CMK (cell line): ENCODE measurements at places on chromosomes 11 and 22.

DNA sequence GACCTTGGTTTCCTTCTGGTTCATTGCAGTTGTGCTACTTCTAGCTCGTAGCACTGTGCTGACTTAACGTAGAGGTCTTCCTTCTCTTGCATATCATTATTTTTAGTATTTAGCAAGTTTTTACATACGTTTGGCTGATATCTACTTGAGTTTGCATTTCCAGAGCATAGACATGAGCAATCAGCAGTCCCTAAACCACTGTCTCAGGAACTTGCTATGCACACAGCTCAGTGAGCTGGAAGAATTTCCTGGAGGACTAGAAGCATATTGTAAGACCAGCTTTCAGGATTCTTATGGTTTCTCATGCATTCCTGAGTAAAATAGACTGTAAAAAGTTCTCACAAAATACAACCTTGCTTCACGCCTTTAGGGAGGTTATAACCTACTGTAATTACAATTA is 226.7 kb upstream of the PDGFD start:
- no peak for DNase-seq

- DNase-seq, result no peak
Observed at GRCh38 chr11:2762031-2762380, 62.2 kb upstream of the KCNQ1OT1 start.

DNA sequence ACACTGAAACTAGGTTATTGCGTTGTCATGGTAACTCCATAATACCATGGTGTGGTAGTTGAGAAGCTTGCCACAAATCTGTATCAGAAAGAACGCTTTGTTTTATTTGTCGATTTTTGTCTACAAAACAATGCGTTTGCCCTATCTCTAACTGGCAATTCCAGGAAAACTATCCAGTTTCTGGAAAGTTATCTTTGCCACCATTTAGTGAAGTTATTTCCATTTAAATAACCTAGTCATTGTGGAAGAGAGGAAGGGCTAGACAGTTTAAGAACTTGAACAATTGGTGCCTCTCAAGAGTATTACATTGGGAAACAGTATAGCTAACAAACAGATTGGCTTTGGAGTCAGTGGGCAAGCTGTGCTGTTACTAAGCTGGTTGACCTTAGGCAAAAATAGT is 7.9 kb downstream of the HSD17B12 start:
- no peak for DNase-seq

DNA sequence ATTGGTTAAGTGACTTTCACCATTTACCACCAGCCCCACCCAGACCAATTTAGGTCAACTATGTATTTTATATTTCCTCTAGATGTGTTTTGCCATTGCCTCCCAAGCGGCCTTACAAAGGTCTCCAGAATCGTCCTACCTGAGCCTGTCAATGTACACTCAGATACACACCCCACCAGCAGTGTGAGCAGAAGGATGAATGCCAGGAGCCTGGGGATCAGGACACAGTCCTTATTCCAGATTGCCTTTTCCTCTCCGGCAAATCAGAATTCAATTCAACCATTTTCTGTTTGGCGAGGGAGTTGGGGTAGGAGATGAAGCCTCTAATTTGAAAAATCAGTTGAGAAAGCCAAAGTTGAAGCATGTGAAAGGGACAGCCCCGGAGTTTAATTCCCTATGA is 35.4 kb upstream of the CRTAM start:
- DNase-seq, result no peak

DNA sequence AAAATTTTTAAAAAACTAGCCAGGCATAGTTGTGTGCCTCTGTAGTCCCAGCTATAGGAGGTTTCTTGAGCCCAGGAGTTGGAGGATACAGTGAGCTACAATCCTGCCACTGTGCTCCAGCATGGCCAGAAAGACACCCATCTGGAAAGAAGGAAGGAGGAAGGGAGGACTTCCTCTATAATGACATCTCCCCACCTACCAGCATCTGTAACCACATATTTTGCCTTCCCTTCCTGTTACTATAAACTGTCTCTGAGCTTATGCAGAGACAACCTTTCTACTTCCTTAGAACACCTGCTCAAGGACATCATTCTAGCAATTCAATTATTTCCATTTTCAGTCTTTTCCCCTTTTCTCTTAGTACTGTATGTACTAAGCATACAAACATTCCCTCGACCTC is 2.2 kb upstream of the NUP160 start:
- DNase-seq, result no peak

- DNase-seq, result no peak
Observed at GRCh38 chr11:131025421-131026125, 109.3 kb upstream of the SNX19 start.

DNA sequence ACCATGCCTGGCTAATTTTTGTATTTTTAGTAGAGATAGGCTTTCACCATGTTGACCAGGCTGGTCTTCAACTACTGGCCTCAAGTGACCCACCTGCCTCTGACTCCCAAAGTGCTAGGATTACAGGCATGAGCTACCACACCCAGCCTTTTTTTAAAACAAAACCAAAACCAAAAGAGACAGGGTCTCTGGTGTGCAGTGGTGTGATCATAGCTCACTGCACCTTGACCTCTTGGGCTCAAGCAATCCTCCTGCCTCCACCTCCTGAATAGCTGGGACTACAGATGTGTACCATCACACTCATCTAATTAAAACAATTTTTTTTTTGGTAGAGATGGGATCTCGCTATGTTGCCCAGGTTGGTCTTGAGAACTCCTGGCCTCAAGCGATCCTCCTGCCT is 77.7 kb downstream of the PTPRJ start:
- DNase-seq, result no peak

- no peak for DNase-seq
Observed at GRCh38 chr11:61679893-61680621, at the start of gene DAGLA. Gene DAGLA (plus strand): TSS chr11:61680391. CDS start chr11:61720156, 39,765 bp downstream.

DNA sequence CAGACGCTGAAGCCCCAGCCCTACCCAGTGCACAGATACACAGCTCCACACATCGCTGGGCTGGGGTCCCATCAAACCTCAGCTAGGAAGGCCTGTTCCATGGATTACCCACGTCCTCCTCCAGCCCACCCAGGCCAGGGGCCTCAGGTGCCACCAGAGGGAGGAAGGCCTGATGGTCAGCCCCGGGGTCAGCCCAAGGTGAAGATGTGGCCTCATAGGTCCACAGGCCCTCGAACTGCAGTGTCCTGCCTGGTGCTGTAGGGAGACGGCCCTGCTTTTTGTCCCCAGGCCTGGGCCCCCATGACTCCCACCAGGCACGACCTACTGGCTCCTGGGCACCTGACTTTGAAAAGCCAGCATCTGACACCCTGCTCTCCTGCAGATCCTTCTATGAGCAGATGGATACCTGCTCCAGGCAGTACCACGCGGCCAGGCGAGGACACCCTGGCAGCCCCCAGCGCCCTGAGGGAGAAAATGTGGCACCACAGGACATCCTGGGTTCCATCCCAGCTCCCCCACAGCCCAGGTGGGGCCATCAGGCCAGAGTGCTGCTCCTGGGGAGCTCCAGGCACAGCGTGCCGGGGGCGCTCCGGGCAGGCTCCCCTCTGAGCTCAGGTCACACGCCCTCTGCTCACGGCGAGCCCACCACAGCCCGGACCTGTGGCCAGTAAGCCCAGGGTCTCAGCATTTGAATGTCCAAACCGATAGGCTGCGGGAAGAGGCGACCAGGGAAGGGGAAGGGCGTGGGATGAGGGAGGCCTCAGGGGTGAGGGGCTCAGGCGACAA is 15.8 kb upstream of the MOB2 start:
- DNase-seq, result no peak

DNA sequence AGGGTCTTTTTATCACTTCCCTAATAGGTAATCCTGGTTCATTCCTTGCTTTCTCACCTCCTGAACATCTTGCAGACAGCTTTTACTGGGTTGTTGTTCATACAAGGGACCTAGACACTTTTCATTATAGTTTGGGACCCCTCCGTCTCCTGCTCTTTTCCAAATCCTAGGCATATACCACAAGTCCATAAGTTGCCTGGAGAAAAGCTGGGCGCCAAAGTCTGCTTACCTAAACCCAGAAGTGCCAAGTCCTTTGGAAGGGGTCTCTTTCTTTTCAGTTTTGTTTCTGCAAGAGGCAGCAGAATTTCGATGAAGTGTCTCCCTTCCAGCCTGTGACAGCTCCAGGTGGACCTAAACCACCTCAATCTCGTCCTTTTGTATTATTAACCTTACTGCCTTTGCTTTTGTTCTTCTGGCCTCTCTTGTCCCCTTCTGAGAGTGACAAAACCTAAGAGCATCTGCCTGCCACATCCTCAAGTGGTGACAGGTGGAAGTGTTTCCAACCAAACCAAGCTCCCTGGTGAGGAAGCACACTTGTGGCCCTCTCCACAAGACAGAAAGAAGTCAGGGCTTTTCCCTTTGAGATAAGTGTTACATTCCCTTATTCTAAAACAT is 19.5 kb upstream of the P2RY6 start:
- DNase-seq, result peak; percentile 21

- DNase-seq, result no peak
Observed at GRCh38 chr22:44286646-44287045, 26.1 kb downstream of the SHISAL1 start.

DNA sequence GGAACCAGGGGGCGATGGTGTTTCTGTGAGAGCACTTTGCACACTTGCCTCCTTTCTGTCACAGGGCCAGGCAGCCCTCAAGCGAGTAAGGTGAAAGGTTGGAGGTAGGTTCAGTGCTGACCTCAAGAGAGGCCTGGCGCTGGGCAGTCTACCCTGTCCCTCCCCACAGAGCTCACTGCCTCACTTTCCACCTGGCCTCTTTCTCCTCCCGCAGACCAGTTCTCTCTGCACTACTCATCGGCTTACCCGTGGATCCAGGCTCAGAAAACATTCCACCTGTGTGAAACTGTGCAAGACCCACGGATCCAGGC is 16.8 kb downstream of the APOL5 start:
- no peak for DNase-seq

DNA sequence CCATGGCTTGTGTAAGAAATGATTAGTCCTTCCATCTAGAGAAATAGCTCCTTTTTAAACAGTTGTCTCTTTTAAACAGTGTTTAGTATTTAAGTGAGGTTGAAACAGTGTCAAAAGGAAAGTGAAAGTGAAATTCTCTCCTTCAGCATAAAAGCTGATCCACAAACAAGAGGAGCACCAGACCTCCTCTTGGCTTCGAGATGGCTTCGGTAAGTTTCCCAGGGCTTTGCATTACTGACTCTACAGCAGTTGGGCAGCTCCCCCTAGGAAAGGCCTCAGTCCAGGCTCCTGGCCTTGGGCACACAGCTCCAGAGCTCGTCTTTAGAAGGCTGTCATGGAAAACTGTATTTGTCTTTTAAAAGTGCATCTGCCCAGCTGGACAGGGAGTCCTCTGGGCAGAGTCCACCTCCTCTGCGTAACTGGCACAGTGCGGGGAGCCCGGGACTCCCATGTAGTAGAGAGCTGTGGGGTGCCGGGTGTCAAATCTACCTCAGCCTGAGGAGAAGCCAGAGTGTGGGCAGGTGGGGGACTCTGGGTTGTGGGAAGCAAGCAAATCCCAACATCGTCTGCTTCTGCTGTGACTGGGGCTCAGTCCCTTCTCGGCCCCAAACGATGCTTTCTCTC is at the start of gene PLAAT4:
TSS of gene PLAAT4 (plus strand) at position 140 of the 624 bp plus-strand sequence. CDS start at position 201, 61 bp downstream.
- DNase-seq, result no peak
